ENCODE measurements at places on chromosomes 2 and 18. TPM values are rescaled to one million over a fixed set of nuclear protein-coding genes. Genes with fewer than 3 reads are reported as not detected.

DNA sequence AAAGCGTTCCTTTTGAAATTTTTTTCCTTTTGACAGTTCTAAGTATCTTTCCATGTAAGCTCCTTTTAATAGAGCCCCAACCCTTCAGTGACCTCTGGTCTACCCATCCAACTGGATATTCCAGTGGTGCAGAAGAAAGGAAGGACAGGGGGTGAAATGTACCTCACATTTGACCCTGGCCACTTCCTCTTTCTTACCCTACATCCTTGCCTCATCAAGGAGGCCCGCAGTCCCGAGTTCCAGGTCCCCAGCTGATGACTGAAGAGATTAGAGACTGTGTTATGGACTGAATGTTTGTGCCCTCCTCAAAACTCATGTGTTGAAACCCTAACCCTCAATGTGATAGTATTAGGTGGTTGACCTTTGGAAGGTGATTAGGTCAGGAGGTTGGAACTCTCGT lies 158.1 kb downstream of the RBM43 start:
- no peak for DNase-seq
- no peaks in the 10 kb centered on the region for H3K36me3 ChIP-seq
- H3K4me1 ChIP-seq, result no peaks in the 10 kb centered on the region
- H3K4me3 ChIP-seq, result no peak overlapping the region
- H3K27me3 ChIP-seq, result peaks cover 7% of the 10 kb centered on the region

DNA sequence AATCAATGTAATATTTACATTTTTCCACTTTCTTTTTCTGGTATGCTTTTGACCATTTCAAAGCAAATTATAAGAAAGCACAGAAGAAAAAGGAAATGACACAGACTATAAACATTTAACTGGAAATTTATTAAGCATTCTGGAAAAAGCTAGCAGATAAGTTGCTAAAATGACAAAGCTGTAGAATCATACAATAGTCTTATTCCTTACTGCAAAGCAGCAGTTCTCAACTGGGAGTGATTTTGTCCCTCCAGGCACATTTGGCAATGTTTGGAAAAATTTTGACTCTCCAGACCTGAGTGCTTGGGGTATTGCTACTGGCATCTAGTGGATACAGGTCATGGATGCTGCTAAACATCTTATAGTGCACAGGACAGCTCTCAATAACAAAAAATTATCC lies 75.1 kb downstream of the MBD5 start:
- no peaks in the 10 kb centered on the region for H3K4me1 ChIP-seq
- no peak overlapping the region for H3K4me3 ChIP-seq
- no peaks in the 10 kb centered on the region for H3K36me3 ChIP-seq
- no peak for DNase-seq

Gene ALK
- total RNA-seq, result not detected

Gene DNAH6
- 0.52 TPM for total RNA-seq

Data from T-helper 17 cell (primary cell).